Colonic mucosa (tissue), 4 donors: ENCODE measurements at places on chromosomes 11 and 22. TPM values are rescaled to one million over a fixed set of nuclear protein-coding genes. Genes with fewer than 3 reads are reported as not detected.

DNA sequence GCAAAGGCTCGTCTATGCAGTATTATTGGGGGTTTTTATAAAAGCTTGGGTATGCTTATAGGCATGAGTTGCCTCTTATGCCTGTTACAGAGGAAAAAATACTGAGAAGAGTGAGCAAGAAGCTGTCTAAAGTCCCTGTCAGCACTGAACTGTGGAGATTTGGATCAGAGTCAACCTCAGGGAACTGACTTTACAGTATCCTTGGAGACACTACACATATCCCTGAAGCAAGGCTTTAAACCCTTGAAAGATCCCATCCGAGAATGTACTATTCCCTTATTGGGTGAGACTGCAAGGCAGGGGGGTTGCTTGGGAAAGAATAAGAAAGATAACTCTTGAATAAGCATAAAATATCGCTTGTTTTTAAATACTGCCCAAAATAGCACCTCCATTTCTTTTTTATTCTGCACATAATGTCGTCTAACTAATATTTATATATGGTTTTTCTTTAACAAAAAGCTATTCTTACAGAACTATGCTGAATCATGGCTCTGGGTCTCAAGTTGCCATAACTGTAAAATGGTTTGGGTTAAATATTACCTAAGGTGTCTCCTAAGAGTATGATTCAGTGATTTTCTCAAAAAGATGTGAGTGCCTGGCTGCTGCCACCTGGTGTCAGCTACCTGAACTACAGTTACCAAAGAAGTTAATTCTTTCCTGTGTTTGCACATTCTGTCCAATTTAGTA is 1062.8 kb downstream of the DLG2 start:
- peak; percentile 64 for DNase-seq

DNA sequence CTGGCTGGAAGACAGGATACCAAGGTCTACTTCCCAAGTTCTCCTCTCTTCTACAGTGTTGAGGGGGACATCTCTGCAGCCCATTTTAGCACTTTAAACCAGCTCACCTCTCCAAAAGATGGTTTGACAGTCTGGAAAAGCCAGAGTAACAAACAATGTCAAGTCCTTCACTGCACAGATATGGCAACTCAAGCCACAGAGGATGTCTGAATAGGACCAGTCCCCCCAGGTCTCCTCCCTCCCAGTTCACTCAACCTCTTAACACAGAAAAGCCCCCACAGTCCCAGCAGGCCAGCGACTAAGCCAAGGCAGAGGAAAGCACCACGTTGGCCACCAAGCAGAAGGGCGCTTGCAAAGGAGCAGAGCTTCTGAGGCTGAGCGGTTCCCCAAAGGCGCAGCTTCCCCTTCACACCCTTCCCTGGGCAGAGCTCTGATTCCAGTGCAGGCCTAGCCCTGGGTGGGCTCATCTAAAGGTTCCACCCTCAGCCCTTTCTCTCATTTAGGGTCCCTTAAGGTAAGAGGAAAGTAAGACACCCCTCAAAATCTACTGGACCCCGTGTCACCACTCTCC is 62.7 kb downstream of the PAK1 start:
- DNase-seq = peak; percentile 41

DNA sequence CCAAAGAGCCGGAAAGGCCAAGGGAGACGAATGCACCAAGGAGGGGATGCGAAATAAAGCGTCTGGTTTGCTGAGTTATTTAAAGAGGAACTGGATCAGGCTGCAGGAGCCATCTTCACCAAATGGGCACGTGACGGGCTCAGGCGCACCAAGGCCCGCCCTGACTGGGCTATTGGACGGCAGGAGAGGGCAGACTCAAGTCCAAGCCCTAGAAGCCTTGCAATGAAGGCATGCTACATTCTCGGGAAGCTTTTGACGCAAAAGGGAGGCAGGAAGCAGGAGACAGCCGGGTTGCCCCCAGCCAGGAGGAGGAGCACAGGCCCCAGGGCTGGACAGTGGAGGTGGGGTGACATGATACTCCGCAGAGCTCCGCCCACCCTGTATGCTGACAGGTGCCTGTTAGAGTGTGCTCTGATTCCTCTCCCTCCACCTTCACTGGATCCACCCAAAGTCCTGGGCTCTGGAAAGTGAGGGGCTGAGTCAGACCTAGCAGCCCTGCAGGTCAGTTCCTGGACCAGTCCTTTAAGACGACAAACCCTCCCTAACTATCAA is 41.5 kb upstream of the BID start:
- DNase-seq = no peak

GRCh38 chr22:26483439-26484359 is at the start of the genes HPS4 and SRRD:
Gene HPS4, minus strand, starts transcription at chr22:26483783. Its CDS starts 2,021 bp downstream, at chr22:26481762.
Gene SRRD, plus strand, starts transcription at chr22:26483877. Its CDS starts 14 bp downstream, at chr22:26483891.
- peak; percentile 89 for DNase-seq

GRCh38 chr11:98566978-98567377 is 453.8 kb upstream of the CNTN5 start:
- no peak for DNase-seq

- no peak for DNase-seq
Observed at GRCh38 chr11:2815762-2816496, 69.6 kb downstream of the CDKN1C start.

DNA sequence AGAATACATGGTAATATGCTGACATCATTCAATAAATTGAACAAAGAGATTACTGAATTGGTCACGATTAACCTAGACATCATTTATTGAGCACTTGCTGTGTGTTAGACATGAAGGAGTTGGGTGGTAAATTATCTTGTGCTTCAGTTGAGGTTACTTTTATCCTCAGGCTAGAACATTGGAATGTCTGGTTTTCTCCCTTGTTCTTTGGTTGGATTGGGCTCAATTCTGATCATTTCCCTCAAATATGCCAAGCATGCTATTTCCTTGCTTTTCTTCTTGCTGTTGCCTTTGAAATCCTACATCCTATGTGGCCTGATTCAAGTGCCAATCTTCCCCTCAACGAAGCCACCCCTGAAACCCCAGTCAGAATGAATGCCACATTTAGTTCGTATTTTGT is 65.8 kb downstream of the DEUP1 start:
- no peak for DNase-seq

DNA sequence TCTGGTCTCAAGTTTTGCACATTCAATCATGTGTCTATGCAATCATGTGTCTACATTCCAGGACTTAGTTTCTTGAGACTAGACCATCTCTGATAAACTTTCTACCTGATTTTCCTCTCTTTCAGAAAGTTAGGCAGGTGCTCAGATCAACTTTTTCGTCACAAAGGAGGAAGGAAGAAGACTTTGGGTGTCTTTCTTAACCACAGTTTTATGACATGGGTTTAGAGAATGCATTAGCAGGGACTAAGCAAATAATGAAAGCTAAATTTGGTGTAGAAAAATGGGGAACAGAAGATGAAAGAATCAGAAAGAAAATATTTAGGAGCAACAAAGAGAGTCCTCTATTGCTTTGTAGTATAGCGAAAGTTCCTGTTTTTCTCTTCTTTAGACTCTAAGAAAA is 7.7 kb upstream of the GLYATL1B start:
- no peak for DNase-seq

DNA sequence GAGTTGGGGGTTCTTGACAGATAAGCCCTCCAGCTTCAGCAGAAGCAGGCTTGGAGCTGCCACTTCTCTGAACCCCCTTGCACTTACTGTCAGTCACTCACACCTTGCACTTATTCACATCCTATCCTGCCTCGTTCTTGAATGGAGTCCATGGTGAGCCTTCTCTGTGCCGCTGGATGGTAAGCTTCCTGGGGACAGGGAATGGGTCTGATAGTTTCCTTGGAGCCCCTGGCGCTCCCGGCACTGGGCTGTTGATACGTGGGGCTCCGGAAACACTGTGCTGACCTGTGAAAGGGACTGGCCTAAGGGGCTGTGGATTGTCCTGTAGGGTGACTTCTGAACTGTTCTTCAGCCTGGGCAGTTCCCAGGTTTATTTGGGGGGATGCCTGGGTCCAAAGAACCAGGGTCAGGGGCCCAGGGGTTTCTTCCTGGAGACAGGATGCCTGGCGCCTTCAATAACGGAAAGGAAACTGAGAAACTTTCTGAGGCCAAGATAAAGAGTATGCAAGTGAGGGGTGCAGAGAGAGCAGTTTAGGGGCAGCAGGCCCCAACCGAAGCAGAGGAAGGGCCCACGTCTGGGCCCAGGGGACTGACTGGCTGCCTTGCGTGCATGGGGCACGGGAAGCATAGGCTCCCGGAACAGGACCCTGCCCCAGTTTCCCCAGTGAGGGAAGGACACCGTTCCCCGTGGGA is 709 bp upstream of the ST3GAL4 start:
- no peak for DNase-seq

DNA sequence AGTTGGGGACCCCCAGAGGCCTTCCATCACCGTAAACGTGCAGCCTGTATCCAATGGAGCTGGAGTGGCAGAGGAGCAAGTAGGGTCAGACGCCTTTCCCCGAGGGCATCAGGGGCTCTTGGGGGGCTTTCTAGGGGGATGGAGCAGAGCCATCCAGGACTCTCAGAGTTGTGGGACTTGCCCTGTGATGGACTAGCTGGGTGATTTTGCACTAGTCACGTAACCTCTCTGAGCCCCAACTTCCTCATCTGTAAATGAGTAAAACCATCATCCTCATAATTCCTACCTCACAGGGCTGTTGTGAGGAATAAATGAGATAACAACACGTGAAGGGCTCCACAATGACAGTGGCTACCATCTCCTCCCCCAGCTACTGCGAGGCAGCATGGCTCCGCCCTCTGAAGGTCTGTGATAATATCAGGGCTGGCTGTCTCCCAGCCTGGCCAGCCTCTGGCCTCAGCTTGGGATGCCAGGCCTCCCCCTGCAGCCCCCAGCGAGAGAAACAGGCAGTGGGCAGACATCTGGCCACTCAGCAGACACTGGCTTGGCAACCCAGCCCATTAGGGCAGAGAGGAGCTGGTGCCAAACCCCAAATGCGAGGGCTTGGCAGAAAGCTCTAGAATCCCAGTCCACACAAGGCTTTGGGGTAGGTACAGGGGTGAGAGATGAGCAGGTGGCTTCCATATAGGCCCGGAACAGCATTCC is 6.7 kb downstream of the USP2 start:
- no peak for DNase-seq

GRCh38 chr11:92941676-92942571 is 27.5 kb upstream of the MTNR1B start:
- DNase-seq = peak; percentile 24

- DNase-seq = no peak
Observed at GRCh38 chr11:15198284-15198683, 83.6 kb downstream of the INSC start.

GRCh38 chr11:72740060-72740424 is 12.2 kb downstream of the ARAP1 start:
- DNase-seq = no peak

- DNase-seq = no peak
Observed at GRCh38 chr22:17733466-17733865, 40.8 kb downstream of the BID start.

DNA sequence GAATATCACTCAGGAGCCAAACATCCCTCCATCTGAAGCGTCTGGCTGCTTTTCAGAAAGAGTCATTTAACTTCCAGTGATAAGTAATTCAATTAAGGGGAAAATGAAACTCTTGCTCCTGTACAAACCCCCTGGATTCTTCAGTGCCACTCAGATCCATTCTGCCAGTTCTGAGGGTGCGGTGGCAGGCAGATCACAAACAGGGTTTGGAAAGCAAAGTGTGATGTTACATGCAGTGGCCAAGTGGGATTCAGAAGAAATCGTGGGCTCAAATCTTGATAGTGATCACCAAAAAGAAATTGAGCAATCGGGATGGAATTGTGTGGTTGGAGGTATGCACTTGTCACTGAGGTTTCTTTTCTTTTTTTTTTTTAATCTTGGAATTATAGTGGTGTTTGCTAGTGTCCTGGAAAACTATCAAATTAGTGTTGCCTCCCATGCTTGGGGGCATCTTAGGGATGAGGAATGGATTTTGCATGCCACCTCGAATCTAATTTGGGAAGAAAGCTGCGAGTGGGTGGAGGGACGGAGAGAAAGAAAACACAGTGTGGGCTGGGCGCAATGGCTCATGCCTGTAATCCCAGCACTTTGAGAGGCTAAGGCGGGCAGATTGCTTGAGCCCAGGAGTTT is 22.5 kb upstream of the RTL6 start:
- no peak for DNase-seq

- no peak for DNase-seq
Observed at GRCh38 chr11:58179648-58180047, 9.2 kb upstream of the OR9Q2 start.

GRCh38 chr22:29872989-29873388 is 10.0 kb upstream of the MTMR3 start:
- no peak for DNase-seq

- peak; percentile 7 for DNase-seq
Observed at GRCh38 chr11:45150943-45151342, 4.5 kb downstream of the PRDM11 start.

DNA sequence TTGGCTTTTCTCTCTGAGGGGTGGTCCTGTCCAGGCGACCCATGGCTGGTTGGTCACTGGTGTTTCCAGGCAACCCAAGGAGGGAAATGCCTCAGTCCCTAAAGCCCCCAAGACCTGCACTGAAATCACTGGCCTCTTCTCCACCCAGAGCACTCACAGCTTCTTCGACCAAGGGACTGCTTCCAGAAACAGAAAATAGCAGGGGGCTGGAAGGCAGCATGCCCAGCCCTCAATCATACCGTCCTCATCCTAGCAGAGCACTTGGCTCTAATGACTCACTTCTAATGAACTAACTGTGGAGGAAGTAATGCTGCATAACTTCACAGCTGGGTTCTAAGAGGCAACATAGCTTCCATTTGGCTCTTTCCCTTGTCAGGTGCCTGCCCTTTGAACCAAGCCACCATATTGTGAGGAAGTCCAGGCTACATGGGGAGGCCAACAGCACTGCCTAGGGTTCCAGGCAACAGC is 27.6 kb downstream of the DKK3 start:
- DNase-seq = no peak

GRCh38 chr11:86097980-86098379 is 29.1 kb upstream of the PICALM start:
- no peak for DNase-seq

GRCh38 chr22:48644997-48645396 is 1182.7 kb downstream of the BRD1 start:
- DNase-seq = no peak

DNA sequence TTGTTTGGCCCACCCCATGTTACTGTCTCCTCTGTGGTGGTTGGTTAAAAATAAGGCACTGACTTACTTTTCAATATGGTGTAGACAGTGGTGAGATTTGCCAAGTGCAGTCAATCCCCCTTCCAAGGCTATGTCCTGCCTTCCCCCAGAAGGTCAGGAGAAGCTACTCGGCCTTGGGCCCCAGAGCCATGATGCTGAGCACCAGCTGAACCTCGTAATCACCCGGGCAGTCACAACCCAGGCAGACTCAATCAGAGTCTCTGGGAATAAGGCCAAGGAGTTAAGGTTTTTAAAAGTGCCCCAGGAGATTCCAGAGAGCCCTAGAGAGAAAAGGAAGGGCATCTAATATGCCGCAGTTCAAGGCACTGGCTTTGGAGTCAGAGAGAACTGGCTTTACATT is 23.8 kb downstream of the MYO18B start:
- DNase-seq = no peak

The APLNR gene
- 2.5 TPM for total RNA-seq

The CWF19L2 gene
- 9.0 TPM for total RNA-seq

The KRTAP5-9 gene
- total RNA-seq = 0.35 TPM

The GLYATL1 gene
- 0.72 TPM for total RNA-seq

The NLRP10 gene
- not detected for total RNA-seq

The C1QTNF4 gene
- total RNA-seq = 0.85 TPM

The ROBO4 gene
- 5.0 TPM for total RNA-seq

The TRAPPC4 gene
- 73.2 TPM for total RNA-seq

The C11orf86 gene
- total RNA-seq = 23.0 TPM

The OR10A5 gene
- total RNA-seq = not detected
